ENCODE measurements at places on chromosomes 13 and 19.
A peak's percentile ranks its signal among the peaks of the same experiment; 100 is the strongest.

- no peak for DNase-seq
These were observed 33.8 kb upstream of the MYO16 start for GRCh38 chr13:108595436-108596274.

- no peak for DNase-seq
These were observed 1.1 kb downstream of the ZNF570 start for GRCh38 chr19:37470216-37470615.

DNA sequence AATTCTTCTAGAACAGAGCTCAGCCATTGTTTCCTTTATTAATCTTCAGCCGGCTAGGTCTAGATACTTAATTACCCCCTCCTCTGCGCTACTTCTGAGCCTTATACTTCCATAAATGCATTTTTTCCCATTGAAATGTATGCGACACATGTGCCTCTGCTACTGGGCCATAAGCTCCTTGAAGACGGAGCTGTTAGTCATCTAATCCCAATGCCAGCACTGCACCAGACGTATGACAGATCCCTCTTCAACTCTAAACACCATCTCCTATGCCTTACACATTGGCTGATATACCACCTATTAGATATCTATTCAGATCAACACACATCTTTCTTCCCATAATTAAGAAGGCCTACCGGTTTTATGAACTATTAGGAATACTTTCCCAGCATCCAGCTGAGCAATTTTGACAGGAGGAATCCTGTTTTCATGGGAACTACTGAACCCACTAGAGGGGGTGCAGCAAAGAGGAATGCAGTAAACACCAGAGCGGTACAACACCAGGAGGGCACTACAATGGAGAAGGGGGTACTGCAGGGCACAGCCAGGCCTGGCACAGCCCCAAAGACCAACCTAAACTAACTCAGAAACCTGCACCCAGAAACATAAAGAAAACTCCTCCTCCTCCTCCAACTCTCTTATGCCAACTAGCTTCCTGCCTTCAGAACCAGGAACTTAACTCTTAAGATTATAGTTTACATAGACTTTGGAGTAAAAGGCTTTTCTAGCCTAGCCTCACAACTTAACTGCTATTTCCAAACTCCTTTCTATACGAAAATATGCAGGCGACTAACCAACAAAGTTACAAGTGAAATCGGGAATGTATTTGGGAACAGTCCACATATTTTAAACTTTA lies 18.7 kb downstream of the STK24 start:
- DNase-seq, result no peak

GRCh38 chr13:44117351-44117750 lies 237.6 kb downstream of the LACC1 start:
- DNase-seq, result no peak

- no peak for DNase-seq
These were observed 58.6 kb upstream of the SPRY2 start for GRCh38 chr13:80399340-80400163.

DNA sequence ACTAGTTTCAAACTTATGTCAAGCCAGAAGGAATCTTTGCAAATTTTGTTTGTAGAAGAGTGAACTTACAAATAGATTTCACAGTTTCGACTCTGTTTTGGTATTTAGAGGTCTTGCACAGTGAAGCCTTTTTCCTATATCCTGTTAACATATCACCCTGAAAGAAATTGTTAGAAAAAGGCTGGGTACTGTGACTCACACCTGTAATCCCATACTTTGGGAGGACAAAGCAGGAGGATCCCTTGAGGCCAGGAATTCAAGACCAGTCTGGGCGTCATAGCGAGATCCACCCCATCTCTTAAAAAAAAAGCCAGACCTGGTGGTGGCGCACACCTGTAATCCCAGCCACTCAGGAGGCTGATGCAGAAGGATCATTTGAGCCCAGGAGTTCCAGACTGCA lies 224.0 kb downstream of the GGACT start:
- no peak for DNase-seq

DNA sequence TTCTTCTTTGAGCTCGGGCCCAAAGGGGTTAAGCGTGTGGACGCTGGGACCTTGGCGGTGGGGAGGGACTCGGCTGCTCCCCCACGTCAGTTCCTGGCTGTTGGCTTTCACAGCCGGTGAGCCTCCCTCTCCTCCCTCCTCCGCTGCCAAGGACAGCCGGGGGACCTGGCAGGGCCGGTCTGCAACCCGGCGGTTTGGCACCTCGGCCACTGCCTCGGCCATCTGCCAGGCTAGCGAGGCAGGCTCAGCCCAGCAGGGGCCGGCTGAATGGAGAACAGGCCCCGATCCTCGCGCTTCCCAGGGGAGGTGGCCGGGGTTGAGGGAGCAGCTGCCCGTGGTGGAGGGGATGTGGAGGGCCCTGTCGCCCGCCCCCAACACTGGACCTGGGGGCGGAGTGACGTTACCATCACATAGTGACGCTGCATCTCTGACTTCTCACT lies 5.0 kb downstream of the TLE5 start:
- no peak for DNase-seq

DNA sequence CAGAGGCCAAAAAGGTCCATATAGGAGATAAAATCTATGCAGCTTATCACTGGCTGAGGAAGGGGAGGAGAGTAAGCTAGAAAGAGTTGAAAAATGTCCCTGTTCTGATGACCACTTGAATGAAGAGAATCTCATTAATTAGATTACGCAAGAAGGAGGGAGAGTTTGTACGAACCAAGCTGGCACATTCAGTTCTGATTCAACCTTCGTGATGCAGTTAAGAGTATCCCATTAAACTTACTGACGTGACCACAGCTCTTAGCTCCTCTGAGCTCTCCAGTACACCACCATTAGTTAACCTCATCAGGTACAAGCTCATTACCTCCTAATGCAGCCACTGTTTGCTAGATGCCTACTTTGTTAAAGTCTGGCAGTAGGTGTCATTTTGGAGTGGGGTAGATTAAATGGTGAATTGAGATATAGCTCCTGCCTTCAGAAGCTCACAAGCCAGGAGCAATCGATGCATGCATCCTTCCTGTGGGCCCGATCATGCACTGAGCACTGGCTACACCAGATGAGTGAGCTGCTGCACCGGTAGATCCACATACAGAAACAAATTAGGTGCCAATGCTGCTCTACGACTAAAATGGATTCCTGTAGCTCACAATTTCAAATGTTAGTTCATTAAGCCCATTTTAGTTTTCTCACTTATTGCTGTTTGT lies 458.3 kb downstream of the COG6 start:
- DNase-seq, result no peak

- DNase-seq, result no peak
These were observed 1.5 kb downstream of the SIGLEC8 start for GRCh38 chr19:51456541-51457290.

- no peak for DNase-seq
These were observed 19.9 kb upstream of the MTIF3 start for GRCh38 chr13:27470075-27470820.

- no peak for DNase-seq
These were observed 142.3 kb downstream of the CACNA1A start for GRCh38 chr19:13363954-13364353.

GRCh38 chr19:44596428-44597130 lies 16.8 kb upstream of the IGSF23 start:
- DNase-seq, result no peak

DNA sequence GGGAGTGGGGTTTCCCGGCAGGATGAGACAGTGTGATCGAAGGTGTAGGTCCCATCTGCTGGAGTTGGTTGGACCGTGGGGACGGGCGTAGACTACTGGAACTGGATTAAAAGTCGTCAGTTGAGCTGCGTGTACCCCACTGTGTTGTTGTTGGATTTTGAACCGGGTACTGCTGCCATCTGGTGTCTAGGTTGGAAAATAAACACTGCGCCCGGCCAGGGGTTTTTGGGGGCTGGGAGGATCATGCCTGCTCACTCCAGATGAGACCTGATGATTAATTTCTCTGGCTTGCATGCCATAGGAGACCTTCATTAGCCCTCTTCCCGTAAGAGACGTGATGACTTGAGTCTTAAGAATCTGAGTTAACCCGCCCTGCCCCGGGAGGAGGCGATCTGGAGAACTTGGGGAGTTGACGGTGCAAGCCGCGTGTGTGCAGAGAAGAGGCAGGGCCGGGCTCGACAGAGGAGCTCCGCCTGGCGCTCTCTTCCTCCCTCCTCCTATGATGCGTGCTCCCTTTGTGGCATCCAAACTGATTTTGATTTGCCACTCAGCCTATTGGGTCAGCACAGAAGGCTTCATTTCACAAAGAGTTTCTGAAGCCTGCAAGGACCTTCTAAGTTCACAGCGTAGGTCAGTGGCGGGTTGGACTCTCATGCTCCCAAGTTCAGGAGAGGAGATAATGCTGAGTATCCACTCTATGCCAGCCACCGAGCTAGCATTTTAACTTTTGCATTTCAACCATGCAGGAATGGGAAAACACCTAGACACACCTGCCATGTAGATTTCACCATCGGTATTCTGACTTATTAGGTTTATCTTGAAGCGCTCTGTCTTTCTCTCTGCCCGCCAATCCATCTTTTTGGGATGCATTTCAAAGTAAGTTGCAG lies 2.7 kb downstream of the UHRF1 start:
- peak; percentile 53 for DNase-seq

DNA sequence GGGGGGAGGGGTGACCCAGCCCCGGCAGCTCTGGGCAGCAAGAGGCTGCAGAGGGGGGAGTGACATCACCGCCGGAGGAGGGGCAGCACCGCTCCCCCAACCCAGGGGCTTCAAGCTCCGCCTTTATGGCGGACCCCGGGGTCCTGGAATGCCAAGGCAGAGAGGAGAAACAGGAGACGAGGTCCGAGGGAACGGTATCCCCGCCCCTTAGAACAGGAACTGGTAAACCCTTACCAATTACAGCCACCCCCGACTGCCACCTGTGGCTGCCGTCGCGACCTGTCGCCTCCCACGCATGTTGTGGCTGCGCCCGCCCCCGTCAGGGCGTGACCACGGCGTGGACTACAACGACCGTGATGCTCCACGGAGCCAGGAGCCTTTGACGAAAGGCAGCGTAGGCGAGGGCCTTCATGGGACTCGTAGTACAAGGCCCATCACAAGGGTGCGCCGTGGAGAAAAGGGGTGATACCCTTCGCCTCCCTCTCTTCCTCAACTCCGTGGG lies 4.1 kb upstream of the KCNC3 start:
- DNase-seq, result peak; percentile 71

DNA sequence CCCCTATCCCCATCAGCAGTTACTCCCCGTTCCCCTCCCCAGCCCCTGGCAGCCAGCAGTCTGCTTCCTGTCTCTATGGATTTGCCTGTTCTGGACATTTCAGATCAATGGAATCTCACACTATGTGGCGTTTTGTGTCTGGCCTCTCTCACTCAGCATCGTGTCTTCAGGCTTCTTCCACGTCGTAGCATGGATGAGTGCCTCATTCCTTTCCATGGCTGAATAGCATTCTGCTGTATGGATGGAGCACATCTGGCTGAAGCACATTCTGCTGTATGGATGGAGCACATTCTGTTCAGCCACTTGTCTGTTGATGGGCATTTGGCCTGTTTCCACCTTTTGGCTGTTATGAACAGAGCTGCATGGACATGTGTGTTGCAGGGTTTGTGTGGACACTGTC lies 29.5 kb downstream of the CRTC1 start:
- no peak for DNase-seq

DNA sequence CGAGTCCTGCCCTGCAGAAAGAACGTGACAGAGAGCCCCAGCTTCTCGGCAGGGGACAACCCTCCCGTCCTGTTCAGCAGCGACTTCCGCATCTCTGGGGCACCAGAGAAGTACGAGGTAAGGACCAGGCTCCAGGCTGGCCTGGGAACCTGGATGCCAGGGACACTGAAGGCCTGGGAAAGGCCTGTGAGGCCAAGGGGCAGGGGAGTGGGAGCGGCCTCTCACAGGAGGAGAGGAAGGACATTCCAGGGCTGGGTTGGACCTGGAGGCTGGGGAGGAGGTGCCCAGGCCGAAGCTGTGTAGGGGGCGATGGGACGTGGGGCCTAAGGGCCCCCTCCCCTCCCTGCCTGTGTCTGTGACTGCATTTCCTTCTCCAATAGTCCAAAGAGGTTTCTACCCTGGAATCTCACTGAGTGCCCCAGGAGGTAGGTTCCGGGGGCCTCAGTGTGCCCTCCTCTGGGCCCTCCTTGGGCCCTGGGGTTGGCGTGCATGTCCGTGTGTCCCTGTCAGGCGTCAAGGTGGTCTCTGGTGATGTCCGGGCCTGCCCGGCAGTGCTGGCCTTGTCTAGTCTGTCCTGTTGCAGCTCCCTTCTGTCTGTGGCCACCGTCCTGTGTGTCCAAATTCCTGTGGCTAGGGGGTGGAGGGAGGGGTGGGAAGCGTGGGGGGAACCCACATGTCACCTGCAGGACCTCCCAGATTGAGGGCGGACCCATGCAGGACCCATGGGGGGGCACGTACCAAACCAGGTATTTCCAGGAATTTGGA lies 16.9 kb upstream of the CD22 start:
- no peak for DNase-seq

DNA sequence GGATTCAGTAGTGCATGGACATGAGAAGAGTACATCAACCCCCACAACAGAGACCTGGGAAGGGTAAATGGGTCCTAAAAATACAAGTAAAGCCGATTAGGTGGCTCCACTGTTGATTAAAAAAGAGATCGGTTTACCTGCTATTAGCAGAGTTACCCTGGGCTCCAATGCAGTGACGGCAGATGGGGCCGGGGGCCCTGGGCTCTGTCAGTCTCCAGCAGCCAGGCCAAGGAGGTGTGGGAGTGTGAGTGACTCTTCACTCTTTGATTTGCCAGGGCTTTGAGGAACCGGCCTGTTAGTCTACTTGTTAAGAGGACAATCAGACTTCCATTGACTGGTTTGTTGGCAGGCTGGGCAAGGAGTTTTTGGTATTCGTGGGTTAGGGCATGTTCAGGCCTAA lies 1368.7 kb downstream of the UQCRFS1 start:
- no peak for DNase-seq

DNA sequence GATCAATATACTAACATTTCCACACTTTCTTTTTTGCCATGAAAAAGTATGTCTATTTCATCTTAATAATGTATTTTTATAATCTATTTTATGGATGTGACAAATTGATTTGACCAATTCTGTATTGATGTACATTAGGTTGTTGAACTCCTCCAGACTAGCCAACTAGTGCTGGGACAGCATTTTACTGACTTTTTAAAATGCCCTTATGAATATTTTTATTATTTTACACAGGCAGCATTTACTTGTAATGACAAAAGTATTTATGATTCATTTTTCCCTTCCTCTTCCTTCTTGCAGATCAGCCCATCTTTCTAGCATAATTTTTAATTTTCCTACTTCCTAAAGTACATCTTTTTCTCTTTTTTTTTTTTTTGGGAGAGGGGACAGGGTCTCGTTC lies 918 bp upstream of the FUZ start:
- DNase-seq, result no peak

- DNase-seq, result no peak
These were observed 2.9 kb downstream of the C3 start for GRCh38 chr19:6717441-6717971.

DNA sequence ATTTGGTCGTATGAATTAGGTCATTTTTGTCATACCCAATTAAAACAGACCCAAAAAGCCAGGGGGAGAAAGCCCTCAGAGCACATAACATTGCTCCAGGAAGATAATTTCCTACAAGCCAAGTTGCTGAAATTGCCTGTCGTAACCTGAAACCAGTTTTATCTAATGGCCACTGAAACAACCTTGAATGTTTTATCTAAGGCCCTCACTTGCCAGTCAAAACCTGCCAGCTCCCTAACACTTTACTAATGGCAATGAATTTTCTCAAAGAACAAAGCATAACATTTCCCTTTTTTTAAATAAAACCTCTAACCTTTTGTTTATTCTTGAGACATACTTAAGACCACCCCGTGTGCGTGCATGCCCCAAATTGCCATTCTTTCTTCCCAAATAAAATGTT lies 496.2 kb upstream of the KLHL1 start:
- DNase-seq, result no peak
